ENCODE measurements at places on chromosomes 2 and 18.

GRCh38 chr2:15588329-15588919 lies 3.2 kb upstream of the DDX1 start:
- DNase-seq = peak; percentile 59

- DNase-seq = no peak
Measured at GRCh38 chr2:31335921-31336585, 78.5 kb downstream of the XDH start.

DNA sequence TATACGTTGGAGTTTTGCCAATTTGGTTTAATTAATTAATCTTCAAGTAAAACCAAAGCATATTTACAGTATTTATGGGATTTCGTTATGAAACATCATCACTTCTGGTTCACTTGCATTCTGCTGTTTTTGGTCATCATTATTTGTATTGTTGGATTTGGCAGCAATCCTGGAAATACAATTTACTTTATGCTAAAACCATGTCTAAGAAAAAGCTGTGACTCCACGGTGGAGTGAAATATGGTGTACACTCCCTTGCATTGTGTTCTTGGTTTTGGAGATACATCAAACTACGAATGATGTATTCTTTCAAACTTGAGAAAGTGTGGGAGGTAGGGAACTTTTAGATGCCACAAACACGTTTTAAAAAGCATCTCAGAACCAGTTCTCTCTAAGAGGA lies 106.4 kb downstream of the CTAGE1 start:
- no peak for DNase-seq

- peak; percentile 56 for DNase-seq
Measured at GRCh38 chr2:1743396-1744150, 742 bp downstream of the PXDN start.

DNA sequence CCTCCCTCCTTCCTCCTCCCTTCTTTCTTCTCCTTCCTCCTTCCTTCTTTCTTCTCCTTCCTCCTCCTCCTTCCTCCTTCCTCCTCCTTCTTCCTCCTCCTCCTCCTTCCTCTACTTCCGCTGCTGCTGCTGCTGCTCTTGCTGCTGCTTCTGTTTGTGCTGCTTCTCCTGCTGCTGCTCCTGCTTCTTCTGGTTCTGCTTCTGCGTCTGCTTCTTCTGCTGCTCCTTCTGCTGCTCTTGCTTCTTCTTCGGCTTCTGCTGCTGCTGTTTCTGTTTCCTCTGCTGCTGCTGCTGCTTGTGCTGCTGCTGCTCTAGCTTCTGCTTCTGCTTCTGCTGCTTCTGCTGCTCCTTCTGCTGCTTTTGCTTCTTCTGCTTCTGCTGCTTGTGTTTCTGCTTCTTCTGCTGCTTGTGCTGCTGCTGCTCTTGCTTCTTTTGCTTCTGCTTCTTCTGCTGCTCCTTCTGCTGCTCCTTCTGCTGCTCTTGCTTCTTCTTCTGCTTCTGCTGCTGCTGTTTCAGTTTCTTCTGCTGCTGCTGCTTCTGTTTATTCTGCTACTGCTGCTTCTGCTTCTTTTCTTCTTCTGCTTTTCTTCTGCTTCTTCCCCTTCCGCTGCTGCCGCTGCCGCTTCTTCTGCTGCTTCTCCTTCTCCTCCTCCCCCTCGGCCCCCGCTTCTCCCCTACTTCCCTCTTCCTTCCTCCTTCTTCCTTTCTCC lies 8.6 kb downstream of the SNRNP27 start:
- no peak for DNase-seq

GRCh38 chr2:119734047-119734446 lies 25.7 kb upstream of the PTPN4 start:
- peak; percentile 19 for DNase-seq

GRCh38 chr2:42926434-42927333 lies 134.3 kb upstream of the HAAO start:
- no peak for DNase-seq

All from activated CD8-positive, alpha-beta memory T cell treated with anti-CD3 and anti-CD28 coated beads for 24 hours (primary cell).